ENCODE measurements at places on chromosomes 13 and 19.
A peak's percentile ranks its signal among the peaks of the same experiment; 100 is the strongest.

DNA sequence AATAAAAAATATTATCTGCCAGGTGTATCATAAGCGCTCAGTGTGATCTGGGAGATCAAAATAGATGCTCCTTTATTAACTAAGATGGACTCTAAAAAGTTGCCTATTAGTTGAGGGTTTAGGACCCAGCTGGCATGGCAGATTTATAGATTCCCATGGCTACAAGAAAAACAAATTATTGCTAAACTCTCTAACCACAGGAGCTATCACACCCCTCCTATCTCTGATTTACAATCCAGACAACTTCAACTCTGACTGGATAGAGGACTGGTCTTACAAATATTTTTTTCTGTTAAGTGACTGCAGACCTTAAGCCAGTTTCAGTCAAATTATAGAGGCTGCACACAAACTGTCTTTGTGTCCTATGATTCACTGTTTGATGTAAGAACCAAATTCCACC is 45.4 kb upstream of the MYCBP2 start:
- no peak for DNase-seq

GRCh38 chr19:30161770-30162169 is 210.4 kb upstream of the ZNF536 start:
- no peak for DNase-seq

DNA sequence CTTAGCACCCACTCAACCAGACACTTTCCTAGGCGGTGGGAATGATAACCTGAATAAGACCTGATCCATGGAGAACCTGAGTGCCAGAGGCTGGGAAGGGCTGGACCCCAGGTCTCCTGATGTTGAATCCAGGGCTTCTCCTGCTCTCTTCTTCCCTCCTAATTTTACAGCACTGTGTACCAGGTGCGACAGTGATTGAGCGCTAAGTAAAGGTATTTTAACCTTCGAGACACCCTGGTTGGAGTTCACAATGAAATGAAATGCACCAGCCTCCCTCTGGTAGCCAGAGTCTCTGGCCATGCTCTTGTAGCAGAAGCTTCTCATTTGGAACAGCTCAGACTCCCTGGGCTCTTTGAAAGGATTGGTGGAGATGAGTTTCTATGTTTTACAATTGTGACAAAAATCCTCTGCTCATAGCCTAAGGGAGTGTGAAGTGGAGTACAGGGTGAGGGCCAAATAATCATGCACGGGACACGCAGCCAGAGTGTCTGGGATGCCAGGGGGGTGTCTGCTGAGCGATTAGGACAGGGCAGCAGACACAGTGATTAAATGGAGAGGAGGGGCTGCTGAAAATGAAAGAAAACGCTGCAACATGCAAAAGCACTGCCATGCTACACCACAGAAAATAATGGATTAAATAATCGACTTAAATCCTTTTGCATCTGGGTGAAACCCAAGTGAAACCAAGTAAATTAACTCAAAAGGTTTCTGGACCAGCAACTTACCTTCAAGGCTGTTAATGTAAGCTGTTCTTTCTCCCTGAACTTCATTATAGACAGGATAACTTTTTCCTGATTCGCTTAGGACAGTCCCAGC is 83.8 kb downstream of the FAM216B start:
- no peak for DNase-seq

GRCh38 chr13:43475140-43475539 is 311.6 kb downstream of the ENOX1 start:
- DNase-seq, result no peak

GRCh38 chr19:39183104-39183503 is 13.7 kb upstream of the NCCRP1 start:
- no peak for DNase-seq

- DNase-seq, result no peak
These were observed 104.3 kb downstream of the CCNA1 start for GRCh38 chr13:36536546-36536945.

DNA sequence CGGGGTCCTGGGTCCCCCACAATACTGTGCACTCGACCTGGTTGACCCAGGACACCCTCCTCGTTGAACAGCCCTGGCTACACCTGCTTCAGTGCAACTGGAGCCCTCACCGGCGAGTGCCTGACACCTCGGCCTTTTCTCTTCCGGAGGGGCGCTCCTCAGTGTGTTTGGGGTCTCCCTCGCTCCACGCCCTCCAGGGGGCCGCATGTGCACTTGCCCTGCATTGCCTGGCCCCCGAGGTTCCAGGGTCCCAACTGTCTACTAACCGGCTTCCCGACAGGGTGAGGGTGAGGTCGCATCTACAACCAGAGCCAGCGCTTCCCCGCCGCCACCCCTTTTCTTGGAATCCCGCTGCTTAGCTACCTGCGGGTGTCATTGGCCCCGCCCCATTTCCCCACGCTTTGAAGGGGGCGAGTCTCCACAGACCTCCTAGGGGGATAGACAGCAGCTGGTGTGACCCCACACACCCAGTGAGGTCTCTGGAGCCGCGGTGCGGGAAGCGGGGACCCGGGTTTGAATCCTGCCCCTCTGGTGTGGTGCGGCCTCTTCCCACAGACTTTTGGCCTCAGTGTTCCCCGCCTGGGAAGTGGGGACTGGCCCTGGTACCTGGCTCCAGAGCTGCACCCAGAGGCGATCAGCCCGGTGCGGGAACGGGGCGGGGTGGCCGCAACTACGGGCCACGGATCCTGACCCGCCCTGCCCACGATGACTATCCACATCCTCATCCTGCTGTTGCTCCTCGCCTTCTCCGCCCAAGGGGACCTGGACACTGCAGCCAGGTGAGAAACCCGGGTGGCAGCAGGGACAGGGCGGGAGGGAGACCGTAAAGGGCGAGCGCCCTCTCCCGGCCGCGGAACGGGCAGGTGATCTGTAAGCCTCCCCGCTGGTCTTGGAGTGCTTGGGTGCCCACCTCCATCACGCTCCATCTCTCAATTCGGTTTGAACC is at the start of gene ADM5:
Gene ADM5 (plus strand): TSS at position 462 of the 946 bp plus-strand sequence. CDS start 244 bp downstream, at position 706.
- no peak for DNase-seq

DNA sequence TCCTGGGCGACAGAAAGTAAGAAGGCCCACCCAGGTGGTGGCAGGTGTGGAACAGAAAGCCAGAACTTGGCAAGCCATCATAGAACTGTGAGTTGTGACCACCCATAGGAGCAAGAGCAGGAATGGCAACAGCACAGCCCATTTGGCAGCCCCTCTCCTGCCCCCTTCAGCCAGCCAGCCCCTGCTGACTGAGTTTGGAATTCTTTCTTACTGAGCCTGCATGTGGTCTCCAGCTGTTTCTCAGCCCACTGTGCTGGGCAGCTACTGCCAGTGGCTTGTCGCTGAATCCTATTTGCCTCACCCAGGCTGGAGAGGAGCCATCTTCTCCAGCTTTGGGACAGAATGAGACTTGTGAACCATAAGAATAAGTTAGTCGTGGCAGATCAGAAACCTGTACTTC is 28.3 kb downstream of the CNMD start:
- DNase-seq, result no peak

GRCh38 chr19:47074621-47075020 is 26.2 kb upstream of the TMEM160 start:
- no peak for DNase-seq

GRCh38 chr19:12733369-12734214 is 892 bp downstream of the TRIR start:
- peak; percentile 68 for DNase-seq

DNA sequence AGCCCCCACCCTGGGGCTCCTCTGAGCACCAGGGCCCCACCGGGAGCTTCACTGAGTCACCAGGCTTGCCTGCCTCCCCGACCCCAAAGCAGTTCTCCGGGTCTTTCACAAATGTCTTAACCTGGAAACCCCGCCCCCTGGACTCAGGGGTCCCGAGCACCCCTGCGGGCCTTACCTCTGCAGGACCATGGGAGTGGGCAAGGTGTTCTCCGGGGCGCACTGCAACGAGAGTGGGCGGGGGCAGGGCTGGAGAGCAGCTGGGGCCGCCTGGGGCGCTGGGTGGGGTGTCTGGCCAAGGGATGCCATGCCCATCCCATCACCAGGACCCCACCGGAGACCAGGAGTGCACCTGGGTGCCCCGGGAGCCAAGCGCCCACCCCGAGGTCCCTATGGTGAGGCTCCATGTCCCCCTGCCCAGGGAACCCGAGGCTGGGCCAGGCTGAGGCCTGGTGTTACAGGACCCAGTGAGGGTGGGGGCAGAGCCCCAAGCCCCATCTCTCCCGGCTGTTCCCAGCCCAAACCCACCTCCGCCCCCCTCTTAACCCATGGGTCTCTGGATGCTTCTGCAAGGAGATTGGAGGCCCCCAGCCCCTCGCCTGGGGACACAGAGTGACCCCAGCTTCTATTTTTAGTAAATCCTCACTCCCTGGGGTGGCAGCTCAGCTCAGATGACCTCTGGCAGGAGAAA is 10.9 kb downstream of the MKNK2 start:
- DNase-seq, result no peak

DNA sequence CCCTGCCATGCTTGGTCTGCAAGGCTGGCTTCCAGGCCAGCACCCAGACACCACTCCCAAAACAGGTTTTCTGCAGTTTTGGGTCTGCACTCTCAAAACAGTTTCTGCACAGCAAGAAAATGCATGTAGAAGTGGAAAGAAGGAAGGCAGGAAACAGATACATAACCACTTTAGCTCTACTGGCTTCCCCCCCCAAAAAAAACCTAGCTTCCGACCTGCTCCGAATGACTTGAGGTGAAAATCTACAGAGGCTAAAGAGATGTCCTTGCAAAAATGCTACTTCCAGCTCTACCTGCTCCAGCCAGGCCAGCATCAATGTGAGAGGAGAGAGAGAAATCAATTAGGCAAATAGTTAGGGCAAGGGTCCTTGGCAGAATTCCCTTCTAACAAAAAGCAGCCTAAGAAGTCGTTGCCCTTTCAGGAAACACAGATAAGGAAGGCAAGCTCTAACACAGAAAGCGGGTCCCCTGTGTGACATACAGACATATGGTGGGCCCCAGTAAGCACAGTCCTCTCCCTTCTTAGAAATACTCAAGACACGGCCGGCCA is 3.4 kb downstream of the C19orf12 start:
- DNase-seq, result no peak

All from hepatic stellate cell (primary cell).